Caco-2 (cell line): ENCODE measurements at places on chromosomes 11 and 22.

DNA sequence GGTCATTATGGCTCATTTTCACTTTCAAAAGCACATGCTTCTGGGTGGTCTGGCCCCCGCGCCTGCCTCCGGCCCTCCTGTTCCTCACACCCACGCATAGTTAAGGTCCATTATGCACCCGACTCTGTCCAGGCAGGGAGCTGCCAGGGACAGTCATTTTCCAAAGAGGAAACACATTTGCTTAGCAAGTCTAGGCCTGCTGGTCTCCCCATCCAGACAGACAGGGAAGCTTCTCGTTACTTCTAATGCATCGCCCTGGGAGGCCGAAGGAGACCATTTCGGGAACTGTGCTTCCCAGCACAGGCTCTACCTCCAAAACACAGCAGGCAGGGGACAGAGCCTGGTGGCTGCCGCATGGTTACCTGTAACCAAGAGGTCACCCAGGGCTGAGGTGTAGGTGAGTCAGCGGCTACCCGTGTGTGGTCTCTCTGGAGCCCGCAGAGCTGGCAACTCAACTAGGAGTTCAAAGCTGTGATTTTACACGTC lies 87.1 kb upstream of the SHANK2 start:
- H3K36me3 ChIP-seq = no peaks in the 10 kb centered on the region
- no peak for DNase-seq
- H3K4me1 ChIP-seq = peaks cover 11% of the 10 kb centered on the region; the same call in 1 of the 2 replicates
- H3K27ac ChIP-seq = no peak overlapping the region

GRCh38 chr11:111585371-111585770 lies 16.9 kb upstream of the SIK2 start:
- H3K27me3 ChIP-seq = no peaks in the 10 kb centered on the region
- no peak overlapping the region for H3K27ac ChIP-seq
- H3K4me3 ChIP-seq = no peak overlapping the region

DNA sequence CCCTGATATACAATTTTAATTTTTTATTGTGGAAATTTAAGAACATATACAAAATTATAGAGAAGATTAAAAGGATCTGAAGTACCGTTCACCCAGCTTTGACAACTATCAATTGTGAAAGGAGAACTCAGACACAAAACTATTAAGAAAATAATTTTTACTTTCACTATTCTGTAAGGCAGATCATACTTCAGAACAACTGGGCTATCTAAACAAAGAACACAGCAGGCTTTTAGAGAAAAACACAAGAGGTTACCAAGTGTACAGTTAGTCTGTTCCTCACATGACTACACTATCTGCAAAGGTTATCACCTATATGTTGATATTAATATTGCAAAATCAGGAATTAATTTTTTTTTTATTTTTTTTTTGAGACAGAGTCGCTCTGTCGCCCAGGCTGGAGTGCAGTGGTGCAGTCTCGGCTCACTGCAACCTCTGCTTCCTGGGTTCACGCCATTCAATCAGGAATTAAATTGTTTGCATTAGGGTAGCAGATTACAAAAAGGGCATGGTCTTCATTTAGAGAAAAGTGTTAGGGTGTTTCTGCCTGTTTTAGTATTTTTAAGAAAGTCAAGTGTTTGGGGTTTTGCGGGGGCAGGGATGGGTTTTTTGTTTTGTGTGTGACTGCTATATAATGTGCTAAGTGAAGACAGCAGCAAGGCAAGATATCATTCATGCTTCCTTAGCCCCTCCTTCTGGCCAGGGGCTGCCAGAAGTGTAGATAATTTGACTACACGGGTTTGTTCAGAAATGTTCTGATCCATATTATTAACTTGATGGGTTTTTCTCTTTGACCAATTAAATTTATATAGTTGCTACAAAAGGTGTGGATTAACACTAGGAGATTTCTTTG lies 27.6 kb upstream of the SIK2 start:
- H3K36me3 ChIP-seq = no peaks in the 10 kb centered on the region
- H3K4me1 ChIP-seq = peaks cover 17% of the 10 kb centered on the region
- no peak overlapping the region for H3K27ac ChIP-seq

- no peaks in the 10 kb centered on the region for H3K27me3 ChIP-seq
- H3K36me3 ChIP-seq = no peaks in the 10 kb centered on the region; the same call in 1 of the 2 replicates
- H3K27ac ChIP-seq = no peak overlapping the region
- no peak overlapping the region for H3K4me3 ChIP-seq
Observed at GRCh38 chr22:26464312-26464711, 19.3 kb downstream of the HPS4 start.

DNA sequence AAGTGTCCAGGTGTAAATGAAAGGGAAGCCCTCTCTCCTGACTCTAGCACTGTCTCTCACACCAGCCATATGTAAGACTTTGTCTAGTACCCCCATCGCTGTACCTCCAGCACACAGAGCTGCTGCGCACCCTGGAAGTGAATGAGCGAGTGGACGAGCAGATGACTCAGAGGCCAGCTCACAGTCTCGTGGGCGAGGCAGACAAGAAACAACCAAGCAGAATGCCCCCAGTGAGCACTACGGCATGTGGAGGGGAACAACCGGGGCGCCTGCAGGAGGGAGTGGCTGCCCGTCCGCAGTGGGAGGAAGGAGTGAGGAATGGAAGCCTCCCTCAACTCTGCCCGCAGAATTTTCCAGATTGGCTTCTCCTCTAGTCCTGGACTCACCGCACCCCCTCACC lies 46.4 kb downstream of the MCM5 start:
- no peaks in the 10 kb centered on the region for H3K36me3 ChIP-seq
- DNase-seq = no peak
- H3K4me1 ChIP-seq = 0 out of 2 replicates have a peak, but pooled peaks cover 3% of the 10 kb centered on the region
- no peak overlapping the region for H3K4me3 ChIP-seq
- no peaks in the 10 kb centered on the region for H3K27me3 ChIP-seq
- H3K27ac ChIP-seq = no peak overlapping the region

DNA sequence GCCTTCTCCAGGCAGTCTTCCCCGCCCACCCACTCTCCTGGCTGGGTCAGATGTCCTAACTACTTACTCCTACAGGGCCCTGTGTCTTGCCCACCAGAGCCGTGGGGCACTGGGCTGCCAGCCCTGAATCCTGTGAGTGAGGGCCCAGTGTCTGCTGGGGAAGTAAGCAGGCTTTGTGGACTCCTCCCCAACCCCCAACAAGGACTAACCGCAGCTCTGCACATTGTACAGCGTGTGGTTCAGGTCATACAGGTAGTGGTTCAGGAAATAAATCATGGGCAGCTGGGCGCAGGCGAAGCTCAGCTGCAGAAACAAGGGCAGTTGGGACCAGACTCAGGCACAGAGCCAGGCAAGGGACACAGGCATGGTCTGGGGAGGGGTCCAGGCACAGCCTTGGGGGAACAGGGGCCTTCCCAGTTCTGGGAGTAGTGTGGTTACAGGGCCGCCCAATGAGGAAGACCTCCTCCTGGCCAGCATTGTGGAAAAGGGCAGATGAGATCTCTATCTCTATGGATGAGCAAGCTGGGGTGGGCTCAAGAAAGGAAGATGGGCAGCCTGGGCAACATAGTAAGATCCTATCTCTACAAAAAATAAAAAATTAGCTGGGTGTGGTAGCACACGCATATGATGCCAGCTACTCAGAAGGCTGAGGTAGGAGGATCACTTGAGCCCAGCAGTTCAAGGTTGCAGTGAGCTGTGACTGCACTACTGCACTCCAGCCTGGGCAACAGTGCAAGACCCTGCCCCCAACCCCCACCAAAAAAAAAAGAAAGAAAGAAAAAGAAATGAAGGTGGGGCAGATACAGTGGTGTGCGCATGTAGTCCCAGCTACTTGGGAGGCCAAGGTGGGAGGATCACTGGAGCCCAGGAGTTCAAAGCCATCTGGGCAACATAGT lies 5.5 kb downstream of the UNC93B1 start:
- H3K27me3 ChIP-seq = no peaks in the 10 kb centered on the region
- DNase-seq = no peak
- H3K36me3 ChIP-seq = 0 out of 2 replicates have a peak, but pooled peaks cover 1% of the 10 kb centered on the region
- H3K4me3 ChIP-seq = no peak overlapping the region
- peaks cover 4% of the 10 kb centered on the region; the same call in 1 of the 2 replicates for H3K4me1 ChIP-seq

- no peak overlapping the region for H3K27ac ChIP-seq
- peaks cover 32% of the 10 kb centered on the region for H3K4me1 ChIP-seq
- no peaks in the 10 kb centered on the region for H3K36me3 ChIP-seq
- no peaks in the 10 kb centered on the region for H3K27me3 ChIP-seq
Observed at GRCh38 chr11:68043029-68043348, 4.2 kb downstream of the TCIRG1 start.

DNA sequence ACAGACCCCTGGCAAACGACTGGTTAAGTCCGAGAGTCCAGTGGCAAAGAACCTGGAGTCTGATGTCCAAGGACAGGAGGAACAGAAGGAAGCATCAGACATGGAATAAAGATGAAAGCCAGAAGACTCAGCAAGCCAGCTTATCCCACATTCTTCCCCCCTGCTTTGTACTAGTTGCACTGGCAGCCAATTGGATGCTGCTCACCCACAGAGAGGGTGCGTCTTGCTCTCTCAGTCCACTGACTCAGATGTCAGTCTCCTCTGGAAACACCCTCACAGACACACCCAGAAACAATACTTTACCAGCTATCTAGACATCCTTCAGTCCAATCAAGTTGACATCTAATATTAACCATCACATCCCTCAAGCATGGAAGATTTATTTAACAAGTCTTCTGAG lies 1265.8 kb upstream of the CNTN5 start:
- no peaks in the 10 kb centered on the region for H3K4me1 ChIP-seq
- H3K27ac ChIP-seq = no peak overlapping the region

GRCh38 chr22:21029486-21030025 lies 2.8 kb downstream of the SLC7A4 start:
- H3K4me3 ChIP-seq = no peak overlapping the region
- no peaks in the 10 kb centered on the region for H3K27me3 ChIP-seq
- DNase-seq = no peak
- peaks cover 31% of the 10 kb centered on the region for H3K4me1 ChIP-seq

- H3K27ac ChIP-seq = no peak overlapping the region
- no peak for DNase-seq
- no peaks in the 10 kb centered on the region for H3K36me3 ChIP-seq
- no peaks in the 10 kb centered on the region for H3K4me1 ChIP-seq
- no peak overlapping the region for H3K4me3 ChIP-seq
Observed at GRCh38 chr11:22221143-22221542, 28.3 kb downstream of the ANO5 start.

GRCh38 chr11:2741006-2741376 lies 41.2 kb upstream of the KCNQ1OT1 start:
- peak overlapping the region; percentile 81 for H3K27ac ChIP-seq
- no peaks in the 10 kb centered on the region for H3K36me3 ChIP-seq

GRCh38 chr11:66789097-66789890 lies 53.9 kb upstream of the RCE1 start:
- peaks cover 37% of the 10 kb centered on the region for H3K4me1 ChIP-seq
- H3K27ac ChIP-seq = peak overlapping the region; percentile 91
- H3K27me3 ChIP-seq = no peaks in the 10 kb centered on the region
- peak; percentile 81 for DNase-seq
- H3K4me3 ChIP-seq = no peak overlapping the region

DNA sequence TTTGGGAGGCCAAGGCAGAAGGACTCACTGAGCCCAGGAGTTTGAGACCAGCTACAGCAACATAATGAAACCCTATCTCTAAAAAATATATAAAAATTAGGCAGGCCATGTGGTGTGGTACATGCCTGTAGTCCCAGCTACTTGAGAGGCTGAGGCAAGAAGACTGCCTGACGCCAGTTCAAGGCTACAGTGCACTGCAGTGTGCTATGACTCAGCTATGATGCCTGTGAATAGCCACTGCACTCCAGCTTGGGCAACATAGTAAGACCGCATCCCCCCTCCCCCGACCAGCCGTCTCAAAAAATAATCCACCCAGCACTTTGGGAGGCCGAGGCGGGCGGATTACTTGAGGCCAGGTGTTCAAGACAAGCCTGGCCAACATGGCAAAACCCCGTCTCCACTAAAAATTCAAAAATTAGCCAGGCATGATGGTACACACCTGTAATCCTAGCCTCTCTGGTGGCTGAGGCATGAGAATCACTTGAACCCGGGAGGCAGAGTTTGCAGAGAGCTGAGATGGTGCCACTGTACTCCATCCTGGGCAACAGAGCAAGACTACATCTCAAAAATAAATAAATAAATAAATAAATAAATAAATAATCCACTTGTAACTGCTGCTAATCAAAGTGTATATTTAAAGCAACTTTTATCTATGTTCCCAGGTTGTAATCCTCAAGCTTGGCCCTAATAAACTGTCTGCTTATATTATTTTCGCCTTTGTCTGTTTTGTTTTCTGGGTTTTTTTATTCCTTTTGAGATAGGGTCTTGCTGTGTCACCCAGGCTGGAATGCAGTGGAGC lies 7.8 kb downstream of the HPS5 start:
- H3K4me1 ChIP-seq = peaks cover 29% of the 10 kb centered on the region
- H3K4me3 ChIP-seq = no peak overlapping the region
- H3K36me3 ChIP-seq = peaks cover 1% of the 10 kb centered on the region; the same call in 1 of the 2 replicates
- H3K27ac ChIP-seq = peak overlapping the region; percentile 81

- 0 out of 2 replicates have a peak, but pooled peaks cover 10% of the 10 kb centered on the region for H3K4me1 ChIP-seq
- no peak overlapping the region for H3K27ac ChIP-seq
- H3K4me3 ChIP-seq = no peak overlapping the region
- H3K36me3 ChIP-seq = no peaks in the 10 kb centered on the region; the same call in 1 of the 2 replicates
- H3K27me3 ChIP-seq = no peaks in the 10 kb centered on the region
Observed at GRCh38 chr11:134250246-134250645, 2.9 kb downstream of the THYN1 start.
